Nephron progenitor cell (in vitro differentiated cells): ENCODE measurements at places on chromosomes 7 and 10.

- DNase-seq = no peak
Measured at GRCh38 chr7:99473315-99473596, 566 bp downstream of the ZNF789 start.

- DNase-seq = no peak
Measured at GRCh38 chr10:119656760-119657159, 5.6 kb downstream of the BAG3 start.

- DNase-seq = no peak
Measured at GRCh38 chr7:19368491-19368925, 223.3 kb upstream of the FERD3L start.

GRCh38 chr7:141557360-141557759 is 6.2 kb downstream of the AGK start:
- DNase-seq = no peak

- DNase-seq = no peak
Measured at GRCh38 chr10:60367024-60367423, 22.7 kb downstream of the ANK3 start.

DNA sequence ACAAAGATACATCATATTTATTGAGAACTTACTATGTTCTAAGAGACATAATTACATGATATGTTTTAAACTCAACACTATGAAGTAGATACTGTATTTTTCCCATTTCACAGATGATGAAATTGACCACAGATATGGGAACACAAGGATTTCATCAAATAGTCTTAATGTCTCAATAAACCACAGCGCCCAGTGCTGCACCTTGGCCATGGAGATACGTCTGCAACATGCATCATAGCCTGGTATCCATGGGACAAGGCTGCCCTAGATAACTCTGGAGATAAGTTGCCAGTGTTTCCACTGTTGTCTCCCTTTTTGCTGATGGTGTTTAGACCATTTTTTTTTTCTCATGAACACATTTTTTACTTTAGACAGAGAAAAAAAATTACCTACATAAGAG is 97.5 kb downstream of the GNAT3 start:
- DNase-seq = no peak

GRCh38 chr7:11716185-11716584 is 115.8 kb downstream of the THSD7A start:
- no peak for DNase-seq

DNA sequence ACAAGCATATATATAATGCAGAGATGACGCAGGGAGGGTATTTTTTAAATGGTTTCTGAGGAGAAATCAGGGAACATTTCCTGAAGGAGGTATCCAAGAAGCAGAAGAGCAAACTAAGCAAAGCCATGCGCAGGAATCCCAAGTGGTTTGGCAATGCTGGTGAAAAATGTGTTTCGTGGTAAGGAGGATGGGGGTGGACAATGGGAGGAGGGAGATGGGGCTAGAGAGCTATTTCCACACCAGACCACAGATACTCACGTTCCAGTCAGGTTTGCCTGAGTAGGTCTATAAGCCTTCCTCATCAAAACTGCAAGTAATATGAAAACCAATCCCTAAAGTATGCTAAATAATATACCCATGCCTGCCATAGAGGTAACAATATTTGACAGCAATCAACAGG is 223.7 kb upstream of the MKLN1 start:
- no peak for DNase-seq

GRCh38 chr7:106424476-106425016 is 139.8 kb upstream of the NAMPT start:
- DNase-seq = no peak

DNA sequence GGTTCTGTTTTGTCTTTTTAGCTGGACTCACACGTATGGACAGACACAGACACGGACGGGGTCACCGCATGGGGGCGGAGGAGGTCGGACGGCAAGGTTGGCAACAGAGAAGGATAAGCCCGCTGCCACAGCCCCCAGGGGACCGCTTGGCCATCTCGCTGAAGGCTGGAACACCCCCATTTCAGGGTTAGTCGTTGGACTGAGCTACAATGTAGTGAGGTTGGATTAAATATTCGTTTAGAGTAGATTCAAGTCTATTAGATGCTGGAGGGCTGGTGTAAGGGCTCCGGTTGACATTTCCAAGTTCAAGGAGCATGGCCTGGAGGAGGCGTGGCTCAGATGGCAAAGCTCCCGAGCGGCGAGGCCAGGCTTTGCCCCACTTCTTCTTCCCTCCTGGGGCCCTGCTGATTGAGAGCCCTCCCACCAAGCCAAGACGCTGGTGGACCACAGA is 35.2 kb downstream of the PPIF start:
- no peak for DNase-seq

DNA sequence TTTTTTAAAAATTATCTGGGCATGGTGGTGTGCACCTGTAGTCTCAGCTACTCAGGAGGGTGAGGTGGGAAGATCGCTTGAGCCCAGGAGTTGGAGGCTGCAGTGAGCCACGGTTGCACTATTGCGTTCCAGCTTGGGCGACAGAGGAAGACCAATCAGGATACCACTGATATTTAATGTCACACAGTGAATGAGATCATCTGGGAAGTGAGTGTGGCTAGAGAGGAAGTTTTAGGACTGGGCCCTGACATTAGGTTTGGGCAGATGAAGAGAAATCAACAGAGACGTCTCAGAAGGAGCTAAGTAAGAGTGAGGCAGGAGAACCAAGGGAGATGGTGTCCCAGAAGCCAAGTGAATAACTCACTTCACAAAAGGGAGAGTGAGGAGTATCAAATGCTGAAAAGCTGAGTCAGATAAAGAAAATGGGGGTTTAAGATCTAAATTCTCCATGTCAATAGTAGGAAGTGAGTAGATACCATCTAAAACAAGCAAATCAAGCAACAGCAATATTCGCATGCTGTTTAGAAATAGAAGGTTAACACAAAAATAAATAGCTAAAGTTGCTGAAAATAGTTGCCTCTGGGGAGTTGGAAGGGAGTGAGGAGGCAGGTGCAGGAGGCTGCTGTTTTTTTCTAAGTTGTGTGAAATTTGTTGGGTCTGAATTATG is 11.5 kb downstream of the PILRA start:
- no peak for DNase-seq

DNA sequence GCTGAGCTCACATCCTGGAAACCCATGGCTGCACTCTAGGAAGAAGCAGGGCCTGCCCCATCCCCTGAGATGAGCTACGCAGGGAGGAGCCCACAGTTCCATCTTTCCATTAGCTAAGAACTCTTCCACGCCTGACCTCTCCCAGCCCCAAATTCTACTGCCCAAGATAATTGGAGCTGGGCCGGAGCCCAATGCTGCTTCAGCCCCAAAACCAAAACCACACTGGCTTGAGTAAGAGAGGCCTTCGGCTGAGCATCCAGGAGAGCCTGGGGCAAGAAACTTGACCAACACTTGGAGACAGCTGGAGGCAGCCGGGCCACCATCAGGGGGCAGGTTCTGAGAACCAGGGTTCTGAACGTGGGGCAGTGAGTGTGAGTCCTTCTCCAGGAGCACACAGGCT is 116.1 kb upstream of the ZMIZ1 start:
- no peak for DNase-seq

GRCh38 chr7:44291066-44291732 is 34.2 kb downstream of the CAMK2B start:
- DNase-seq = peak; percentile 1

GRCh38 chr7:78510580-78511188 is 712.1 kb downstream of the PHTF2 start:
- peak; percentile 48 for DNase-seq

GRCh38 chr7:129702316-129702715 is 90.8 kb downstream of the NRF1 start:
- no peak for DNase-seq

GRCh38 chr10:11197266-11197712 is 179.6 kb downstream of the CELF2 start:
- no peak for DNase-seq

- no peak for DNase-seq
Measured at GRCh38 chr10:104440221-104440620, 86.6 kb downstream of the CFAP58 start.

GRCh38 chr10:11631890-11632587 is 20.6 kb upstream of the USP6NL start:
- DNase-seq = no peak

- peak; percentile 43 for DNase-seq
Measured at GRCh38 chr10:80444646-80445319, 9.3 kb upstream of the TSPAN14 start.
